ENCODE measurements at places on chromosomes 7 and 10. TPM values are rescaled to one million over a fixed set of nuclear protein-coding genes. Genes with fewer than 3 reads are reported as not detected.

DNA sequence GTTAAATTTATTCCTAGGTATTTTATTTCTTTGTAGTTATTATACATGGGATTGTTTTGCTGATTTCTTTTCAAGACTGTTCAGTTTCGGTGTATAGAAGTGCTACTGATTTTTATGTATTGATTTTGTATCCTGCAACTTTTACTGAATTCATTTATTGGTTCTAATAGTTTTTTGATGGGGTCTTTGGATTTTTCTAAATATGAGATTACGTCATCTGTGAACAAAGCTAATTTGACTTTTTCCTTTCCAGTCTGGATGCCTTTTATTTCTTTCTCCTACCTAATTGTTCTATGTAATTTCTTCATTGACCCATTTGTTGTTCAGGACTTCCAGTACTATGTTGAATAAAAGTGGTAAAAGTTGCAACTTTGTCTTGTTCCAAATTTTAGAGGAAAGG, 5.8 kb upstream of the AOAH start:
- no peak for DNase-seq
- H3K4me1 ChIP-seq: no peaks in the 10 kb centered on the region
- no peaks in the 10 kb centered on the region for H3K36me3 ChIP-seq
- no peaks in the 10 kb centered on the region for H3K27me3 ChIP-seq

- peaks cover 10% of the 10 kb centered on the region for H3K4me1 ChIP-seq
- no peak overlapping the region for H3K27ac ChIP-seq
- DNase-seq: peak; percentile 87
- H3K27me3 ChIP-seq: no peaks in the 10 kb centered on the region
Measured at GRCh38 chr10:14782691-14783363, 8.1 kb upstream of the FAM107B start.

GRCh38 chr7:131109011-131109758, 218.5 kb upstream of the MKLN1 start:
- peak overlapping the region; percentile 93 for H3K4me3 ChIP-seq
- H3K36me3 ChIP-seq: no peaks in the 10 kb centered on the region
- H3K27me3 ChIP-seq: no peaks in the 10 kb centered on the region
- DNase-seq: no peak

- no peak overlapping the region for H3K27ac ChIP-seq
- peaks cover 35% of the 10 kb centered on the region for H3K4me1 ChIP-seq
- H3K36me3 ChIP-seq: no peaks in the 10 kb centered on the region
- peaks cover 52% of the 10 kb centered on the region for H3K27me3 ChIP-seq
- no peak overlapping the region for H3K4me3 ChIP-seq
- DNase-seq: no peak
Measured at GRCh38 chr10:69570050-69570816, 3.0 kb downstream of the NEUROG3 start.

DNA sequence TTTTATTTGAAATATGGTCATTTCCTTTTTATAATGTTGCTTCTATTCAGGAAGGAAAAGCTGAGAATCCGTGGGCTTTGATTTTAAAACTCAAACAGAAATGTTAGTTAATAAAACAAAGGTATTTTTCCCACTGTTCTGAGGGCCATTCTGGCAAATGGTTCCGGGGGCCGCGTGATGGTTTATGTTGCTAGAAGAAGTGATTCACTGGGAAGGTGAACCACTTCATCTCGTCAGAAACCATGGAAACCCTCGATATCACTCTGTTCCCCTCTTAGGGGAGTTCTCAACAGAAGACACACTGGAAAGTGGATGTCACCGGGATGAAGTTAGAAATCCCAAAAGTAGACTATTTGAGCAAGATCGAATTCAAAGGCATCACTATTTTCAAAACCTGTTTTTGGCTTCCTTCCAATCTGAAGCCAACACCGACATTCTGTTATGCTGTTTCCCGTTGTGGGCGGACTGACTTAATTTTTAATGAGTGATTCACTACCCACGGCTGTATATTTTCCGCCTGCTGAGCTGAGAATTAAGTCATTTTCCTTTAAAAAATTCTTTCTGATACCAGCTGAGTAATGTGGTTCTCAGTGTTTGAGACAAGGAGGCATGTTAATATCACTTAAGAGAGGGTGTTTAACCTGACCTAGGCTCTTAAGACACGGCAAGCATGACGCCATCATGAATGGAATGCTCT, 84.1 kb downstream of the PTPRE start:
- no peak overlapping the region for H3K4me3 ChIP-seq
- H3K27ac ChIP-seq: peak overlapping the region; percentile 56
- no peak for DNase-seq
- no peaks in the 10 kb centered on the region for H3K36me3 ChIP-seq
- peaks cover 15% of the 10 kb centered on the region for H3K4me1 ChIP-seq

- H3K4me3 ChIP-seq: no peak overlapping the region
- H3K4me1 ChIP-seq: peaks cover 27% of the 10 kb centered on the region
- no peaks in the 10 kb centered on the region for H3K27me3 ChIP-seq
- H3K27ac ChIP-seq: no peak overlapping the region
Measured at GRCh38 chr10:15725603-15726002, 5.9 kb upstream of the ITGA8 start.

- H3K27ac ChIP-seq: no peak overlapping the region
- H3K36me3 ChIP-seq: no peaks in the 10 kb centered on the region
- DNase-seq: peak; percentile 93
- peak overlapping the region; percentile 10 for H3K4me3 ChIP-seq
- H3K4me1 ChIP-seq: peaks cover 7% of the 10 kb centered on the region
Measured at GRCh38 chr7:70829221-70830059, 302.5 kb upstream of the GALNT17 start.

The CTBP2 gene
- 73.1 TPM for total RNA-seq

The ZNF853 gene
- total RNA-seq: 30.3 TPM

The EPO gene
- total RNA-seq: not detected

Measured in esophagus muscularis mucosa (tissue), 4 donors.